ENCODE measurements at places on chromosomes 1 and 21.

DNA sequence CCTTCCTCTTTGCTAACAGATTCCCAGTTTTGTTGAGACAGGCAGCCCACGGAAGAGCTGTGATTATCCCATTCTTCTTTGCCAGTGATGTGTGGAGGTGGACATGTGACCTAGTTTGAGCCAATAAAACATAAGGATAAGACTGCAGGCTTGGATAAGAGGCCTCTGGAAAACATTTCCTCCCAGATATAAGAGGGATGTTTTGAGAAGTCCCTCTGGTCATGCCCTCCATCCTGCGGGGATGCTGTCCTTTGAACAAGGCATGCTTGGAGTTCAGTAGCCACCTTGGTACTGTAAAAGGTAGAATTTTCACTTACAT is 155.7 kb downstream of the TM2D1 start:
- DNase-seq: no peak

DNA sequence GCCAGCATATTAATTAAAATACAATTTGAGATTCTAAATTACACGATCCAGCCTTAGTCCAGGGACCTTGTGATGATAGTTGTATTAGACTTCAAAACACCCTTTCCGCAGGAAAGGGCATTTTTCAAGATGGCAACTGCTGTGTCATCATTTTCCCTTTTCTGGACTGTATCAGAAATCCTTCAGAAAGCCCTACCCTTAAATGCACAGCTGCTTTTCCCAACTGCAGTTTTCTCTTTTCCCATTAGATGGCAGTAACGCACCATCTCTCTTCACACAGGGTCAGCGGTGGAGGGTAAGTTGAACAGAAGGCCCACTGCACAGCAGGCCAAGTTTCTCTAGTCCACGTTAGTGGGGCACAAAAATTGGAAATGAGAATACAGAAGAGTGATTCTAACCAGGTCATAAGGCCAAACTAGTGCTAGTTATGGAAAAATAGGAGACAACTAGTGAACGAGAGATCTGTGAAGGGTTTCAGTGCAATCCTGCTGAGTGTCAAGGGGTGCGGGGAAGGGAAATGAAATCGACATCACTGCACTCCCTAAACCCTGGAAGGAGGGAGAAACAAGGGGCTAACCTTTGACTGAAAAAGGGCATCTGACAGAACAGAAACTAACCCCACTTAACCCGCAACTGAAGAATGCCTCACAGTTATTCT is 22.1 kb upstream of the TDRD10 start:
- peak; percentile 84 for DNase-seq

DNA sequence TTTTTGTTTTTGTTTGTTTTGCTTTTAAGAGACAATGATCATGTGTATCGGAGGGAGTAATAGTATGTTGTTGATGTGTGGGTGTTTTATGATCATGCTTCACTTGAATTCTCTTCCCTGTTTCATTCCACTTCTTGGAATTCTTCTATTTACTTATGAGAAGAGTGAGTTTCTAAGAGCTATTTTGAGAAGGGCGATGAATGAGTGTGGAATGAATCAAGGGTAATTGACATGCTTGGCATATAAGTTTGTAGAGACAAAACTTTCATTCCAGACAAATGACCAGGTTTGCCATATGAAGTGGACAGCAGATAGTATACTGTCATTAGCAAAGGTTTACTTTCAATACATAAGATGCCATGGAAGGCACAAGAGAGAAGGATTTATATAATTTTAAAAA is 42.3 kb upstream of the PDC start:
- no peak for DNase-seq

- DNase-seq: no peak
These were observed 5.5 kb downstream of the GNG4 start for GRCh38 chr1:235643837-235644692.

DNA sequence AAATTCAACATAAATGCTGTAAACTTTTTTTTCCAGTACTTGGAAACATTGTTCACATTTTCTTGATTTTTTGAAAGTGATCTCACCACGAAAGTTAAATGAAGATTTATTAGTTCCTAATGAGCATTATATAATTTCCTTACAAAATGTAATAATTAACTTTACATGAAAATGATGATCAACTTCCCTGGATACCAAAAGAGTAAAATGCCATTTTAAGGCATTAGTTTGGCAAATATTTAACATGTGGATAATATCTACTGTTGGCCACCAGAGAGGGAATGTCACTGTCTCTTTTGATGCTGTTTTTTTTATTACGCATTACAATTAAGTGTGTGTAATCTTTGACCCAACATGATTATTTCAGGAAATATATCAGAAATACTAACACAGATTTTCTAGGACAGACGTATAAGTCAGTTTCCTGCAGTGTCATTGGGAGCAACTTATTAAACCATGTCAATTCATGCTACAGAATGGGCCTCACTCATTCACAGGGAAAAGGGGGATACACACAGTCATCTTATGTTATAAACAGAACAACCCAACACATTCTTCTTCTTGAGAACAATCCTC is 903.9 kb upstream of the ADGRL2 start:
- DNase-seq: no peak

- no peak for DNase-seq
These were observed 13.2 kb upstream of the ZP4 start for GRCh38 chr1:237903961-237904360.

DNA sequence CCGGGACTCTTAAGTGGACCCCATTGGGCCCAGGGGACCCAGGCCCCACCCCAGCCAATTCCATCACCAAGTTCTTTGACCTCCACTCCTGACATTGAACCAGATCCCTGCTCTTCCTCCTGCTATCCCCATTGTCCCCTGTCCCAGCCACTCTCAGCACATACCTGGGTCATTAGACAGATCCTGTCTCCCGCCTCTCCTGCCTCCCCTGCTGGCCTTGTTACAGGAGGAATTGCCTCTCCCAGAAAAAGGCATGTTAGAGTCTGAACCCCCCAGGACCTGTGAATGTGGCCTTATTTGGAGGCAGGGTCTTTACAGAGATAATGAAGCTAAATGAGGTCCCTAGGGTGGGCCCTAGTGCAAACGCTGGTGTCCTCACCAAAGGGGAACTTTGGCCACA is 301.9 kb downstream of the NPHP4 start:
- DNase-seq: no peak

DNA sequence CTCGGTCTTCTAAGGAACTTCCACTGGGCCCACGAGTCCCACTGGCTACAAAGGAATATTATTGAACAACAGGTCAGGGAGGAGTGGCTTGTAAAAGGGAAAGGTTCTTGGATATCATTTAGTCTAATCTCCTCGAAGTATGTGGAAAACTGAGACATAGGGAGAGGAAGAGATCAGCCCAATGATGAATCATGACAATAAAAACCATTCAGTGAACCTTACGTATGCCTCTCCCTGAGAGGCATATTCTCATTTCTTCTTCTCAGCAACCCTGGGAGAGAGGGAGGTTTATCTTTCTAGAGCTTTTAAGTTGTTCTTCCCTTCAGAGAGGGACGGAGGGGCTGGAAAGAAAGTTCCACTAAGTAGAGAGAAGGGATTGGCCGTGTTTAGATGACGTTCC is 5.3 kb upstream of the MOB3C start:
- no peak for DNase-seq

GRCh38 chr21:32189688-32190483 is 89.0 kb downstream of the MIS18A start:
- DNase-seq: no peak

GRCh38 chr1:64073705-64074104 is 129.7 kb upstream of the UBE2U start:
- DNase-seq: no peak
